ENCODE measurements at places on chromosomes 4 and X.
A peak's percentile ranks its signal among the peaks of the same experiment; 100 is the strongest.

- DNase-seq: no peak
Observed at GRCh38 chr4:156388826-156389225, 435.2 kb upstream of the CTSO start.

DNA sequence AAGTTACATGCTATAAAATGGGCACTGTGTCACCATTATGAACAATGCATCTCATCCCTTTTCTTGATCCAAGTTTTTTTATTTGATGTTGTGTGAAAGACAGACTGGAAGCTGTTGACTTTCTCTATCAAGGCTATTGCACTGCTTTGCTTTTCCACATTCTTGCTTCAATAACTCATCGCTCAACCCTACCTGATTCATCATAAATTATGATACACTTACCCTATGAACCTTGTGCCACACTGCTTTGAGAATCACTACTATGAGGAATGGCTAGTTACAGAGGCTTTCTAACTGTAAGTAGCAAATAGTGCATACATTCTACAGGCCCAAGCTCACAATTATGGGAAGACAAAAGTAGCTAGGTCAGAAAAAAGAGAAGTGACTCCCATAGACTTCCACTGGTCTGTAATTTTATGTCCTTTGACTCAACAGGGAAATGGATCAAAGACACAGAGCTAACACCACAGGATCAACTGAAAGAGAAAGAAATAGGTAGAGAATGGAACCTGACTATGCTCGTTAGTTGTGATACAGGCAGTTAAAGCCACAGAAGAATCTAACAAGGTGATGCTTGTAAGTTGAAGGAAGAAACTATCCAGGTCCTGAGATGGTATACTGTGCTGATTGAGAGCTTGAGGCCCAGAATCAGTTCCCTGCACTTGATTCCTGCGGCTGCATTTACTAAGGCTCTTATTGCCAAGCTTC is 163.5 kb downstream of the PPP3CA start:
- DNase-seq: no peak

DNA sequence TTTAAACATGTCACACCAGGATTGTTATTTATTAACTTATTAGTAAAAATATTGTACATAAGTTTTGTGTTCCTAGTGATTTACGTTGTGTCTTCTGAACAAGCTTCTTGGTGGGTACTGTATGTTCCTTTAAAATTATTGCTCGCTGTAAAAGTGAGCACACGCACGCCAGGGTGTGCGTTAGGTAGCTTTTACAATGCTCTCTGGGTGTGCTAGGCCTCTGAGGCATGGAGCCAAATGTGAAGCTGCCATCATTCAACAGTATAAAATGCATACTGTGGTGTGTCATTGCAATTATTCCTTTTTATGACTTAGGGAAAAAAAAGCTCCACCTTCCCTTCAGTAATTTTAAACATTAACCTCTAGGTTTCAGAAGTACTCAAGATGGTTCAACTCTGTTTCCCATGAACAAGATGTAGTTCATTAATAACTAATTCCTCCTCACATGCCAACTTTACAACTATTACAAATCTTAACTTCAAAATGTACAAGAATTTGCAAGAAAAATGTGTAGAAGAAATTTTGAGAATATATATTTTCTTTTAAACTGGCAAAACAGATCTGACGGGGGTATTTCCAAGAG is 42.4 kb downstream of the ATOH1 start:
- no peak for DNase-seq

GRCh38 chr4:151049430-151049884 is 34.4 kb upstream of the LRBA start:
- no peak for DNase-seq

DNA sequence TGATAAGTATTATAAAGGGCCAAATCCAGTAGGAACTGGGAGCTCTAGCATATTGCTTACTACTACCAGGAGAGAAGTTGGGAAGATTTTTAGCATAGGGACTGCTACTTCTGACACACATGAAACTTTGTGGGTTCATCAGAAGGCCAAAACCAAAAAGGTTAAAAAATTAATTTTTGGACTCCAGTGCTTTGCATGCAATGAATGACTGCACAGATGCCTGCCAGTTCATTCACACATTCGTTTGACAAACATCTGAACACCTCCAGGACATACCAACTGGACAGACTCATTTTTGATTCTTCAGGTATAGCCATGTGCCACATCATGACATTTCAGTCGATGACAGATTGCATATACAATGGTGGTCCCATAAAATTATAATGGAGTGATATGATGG is 79.8 kb downstream of the MID1IP1 start:
- no peak for DNase-seq

DNA sequence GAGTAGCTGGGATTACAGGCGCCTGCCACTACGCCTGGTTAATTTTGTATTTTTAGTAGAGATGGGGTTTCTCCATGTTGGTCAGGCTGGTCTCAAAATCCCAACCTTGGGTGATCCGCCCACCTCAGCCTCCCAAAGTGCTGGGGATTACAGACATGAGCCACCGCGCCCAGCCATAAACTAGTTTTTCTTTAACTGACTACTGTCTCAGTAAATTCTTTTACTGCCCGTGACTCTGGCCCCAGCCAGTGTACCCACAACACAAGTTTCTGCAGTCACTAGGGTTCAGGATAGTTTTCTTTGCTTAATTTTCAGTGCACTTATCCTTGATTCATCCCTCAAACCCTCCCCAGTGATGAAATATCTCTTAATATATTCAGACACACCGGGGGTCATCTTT is 8.3 kb downstream of the SHROOM2 start:
- no peak for DNase-seq

DNA sequence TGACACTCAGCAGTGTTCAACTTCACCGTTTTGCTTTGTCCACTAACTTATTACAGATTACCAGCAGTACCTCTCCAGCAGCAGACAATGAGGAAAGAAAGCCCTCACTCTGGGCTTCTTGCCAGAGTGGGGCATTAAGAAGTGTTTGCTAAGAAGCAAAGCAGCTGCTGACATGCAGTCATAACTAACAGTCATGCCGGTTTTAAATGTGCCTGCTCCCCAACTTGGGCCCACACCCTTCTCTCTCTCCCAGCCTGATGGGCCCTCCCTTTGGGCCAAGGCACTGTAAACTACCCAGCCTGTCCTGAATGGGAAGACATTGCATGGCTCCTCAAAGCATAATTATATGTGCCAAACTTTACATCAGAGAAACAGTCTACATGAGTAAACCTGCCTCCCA is 54.6 kb upstream of the HHIP start:
- DNase-seq: peak; percentile 3

DNA sequence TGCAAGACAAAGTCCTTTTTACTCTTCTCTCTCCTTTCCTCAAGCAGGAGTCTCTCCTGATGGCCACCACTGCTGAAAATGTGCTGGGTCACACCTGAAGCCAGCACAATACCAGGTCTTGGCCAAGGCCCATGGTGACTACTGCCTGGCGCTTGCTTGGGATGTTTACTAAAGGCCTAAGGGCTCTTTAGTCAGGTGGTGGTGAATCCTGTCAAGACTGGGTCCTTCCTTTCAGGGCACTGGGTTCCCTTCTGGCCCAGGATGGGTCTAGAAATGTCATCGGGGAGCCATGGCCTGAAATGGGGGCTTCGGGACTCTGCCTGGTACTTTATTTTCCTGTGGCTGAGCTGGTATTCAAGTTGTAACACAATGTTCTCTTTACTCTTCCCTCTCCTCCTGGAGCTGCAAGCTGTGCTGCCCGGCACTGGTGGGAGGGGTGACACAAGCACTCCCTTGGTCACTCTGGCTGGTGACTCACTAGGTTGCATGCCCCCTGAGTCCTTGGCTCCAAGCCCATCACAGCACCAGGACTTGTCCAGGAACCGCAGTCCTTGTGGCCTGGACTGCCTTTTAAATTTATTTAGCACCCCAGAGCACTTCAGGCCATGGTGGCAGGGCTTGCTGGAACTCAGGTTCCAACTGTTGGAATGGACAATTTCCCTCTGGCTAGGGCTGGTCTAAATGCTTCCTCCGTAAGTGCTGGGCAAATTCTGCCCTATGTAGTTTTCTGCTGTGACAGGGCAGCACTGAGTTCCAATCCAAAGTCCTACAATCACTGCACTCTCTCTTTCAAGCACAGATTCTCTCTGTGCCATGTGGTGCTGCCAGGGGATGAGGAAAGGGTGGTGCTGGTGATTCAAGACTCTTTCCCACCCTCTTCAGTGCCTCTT is 11.3 kb downstream of the ARL13A start:
- no peak for DNase-seq

DNA sequence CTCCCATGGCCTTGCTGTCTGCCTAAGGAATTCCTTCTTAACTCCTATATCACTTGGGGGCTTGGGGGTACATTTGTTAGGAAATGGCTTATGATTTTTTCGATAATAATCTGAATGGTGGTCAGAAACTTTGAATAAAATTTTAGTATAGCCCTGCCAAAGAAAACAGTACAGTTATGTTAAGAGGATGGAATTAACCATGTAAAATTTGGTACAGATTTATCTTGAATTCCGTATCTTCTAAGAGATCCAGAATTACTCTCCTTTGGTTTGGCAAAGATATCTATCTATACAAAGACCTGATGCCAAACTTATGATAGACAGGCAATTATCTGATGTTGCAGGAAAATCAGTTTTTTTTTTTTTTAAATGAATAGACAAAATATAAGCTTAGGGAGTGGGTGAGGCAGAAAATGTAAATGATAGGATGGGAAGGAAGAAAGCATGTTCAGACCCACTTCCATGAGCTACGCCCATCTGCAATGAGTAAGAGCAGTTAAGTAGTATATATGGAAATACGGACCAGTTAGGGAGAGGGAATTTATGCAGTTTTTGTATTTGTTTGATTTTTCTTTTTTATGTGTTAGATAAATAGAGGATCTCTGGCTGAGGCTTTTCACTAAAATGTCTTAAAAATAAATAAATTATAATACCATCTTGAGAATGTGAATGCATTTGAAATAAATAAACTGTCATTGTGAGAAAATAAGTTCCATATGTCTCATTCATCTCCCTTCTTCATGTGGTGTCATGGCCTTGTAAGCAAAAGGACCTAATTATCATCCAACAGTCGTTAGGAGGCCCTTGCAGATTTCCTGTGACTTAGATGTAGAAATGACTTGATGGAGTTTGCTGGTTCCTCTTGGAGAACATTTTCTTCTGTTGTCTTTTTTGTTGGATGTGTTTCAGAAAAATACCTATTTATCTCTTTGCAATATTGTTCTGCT is 389.6 kb downstream of the ARHGAP24 start:
- no peak for DNase-seq
